ENCODE measurements at places on chromosomes 16 and 17. TPM values are rescaled to one million over a fixed set of nuclear protein-coding genes. Genes with fewer than 3 reads are reported as not detected.

Gene ANKRD40CL
- total RNA-seq = not detected

Gene TEX19
- total RNA-seq = 0.23 TPM

Gene RNF43
- total RNA-seq = 2.0 TPM

Gene ASPA
- not detected for total RNA-seq

Gene FBXO39
- total RNA-seq = not detected

Gene CCL23
- not detected for total RNA-seq

Gene HS3ST3B1
- 57.0 TPM for total RNA-seq

DNA sequence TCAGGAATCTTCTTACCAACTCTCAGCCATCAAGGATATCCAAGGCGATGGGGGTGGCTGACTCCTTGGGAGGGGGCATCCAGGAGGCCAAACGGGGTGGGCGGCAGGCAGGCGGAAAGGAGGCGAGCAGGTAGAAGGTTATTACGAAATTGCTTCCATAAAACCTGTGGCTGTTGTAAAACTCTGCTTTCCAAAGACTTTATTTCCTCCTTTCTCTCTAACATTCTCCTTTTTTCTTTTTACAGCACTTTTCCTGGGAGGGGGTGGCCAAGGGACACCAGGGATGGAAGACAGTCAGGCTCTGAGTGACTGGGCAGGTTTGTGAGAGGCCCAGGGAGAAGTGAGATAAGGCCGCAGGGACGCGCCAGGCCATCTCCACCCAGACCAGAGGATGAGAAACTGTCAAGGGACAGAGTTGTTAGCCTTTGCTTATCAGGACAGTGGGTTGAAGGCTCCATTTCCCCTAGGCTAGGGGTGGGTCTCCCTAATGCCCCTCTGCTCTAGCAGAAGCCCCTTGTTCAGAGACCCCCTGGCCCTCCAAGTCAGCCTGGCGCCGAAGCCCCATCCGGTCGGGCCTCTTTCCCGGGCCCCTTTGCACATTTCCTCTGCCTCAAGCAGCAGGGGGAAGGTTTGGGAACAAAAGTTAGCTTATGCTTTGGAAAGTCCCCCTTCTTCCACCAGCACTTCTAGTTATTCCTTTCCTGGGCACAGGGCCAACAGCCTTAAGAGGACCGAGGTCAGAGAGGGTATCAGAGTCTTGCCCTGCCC, 5.0 kb upstream of the HOXB9 start:
- DNase-seq = no peak

DNA sequence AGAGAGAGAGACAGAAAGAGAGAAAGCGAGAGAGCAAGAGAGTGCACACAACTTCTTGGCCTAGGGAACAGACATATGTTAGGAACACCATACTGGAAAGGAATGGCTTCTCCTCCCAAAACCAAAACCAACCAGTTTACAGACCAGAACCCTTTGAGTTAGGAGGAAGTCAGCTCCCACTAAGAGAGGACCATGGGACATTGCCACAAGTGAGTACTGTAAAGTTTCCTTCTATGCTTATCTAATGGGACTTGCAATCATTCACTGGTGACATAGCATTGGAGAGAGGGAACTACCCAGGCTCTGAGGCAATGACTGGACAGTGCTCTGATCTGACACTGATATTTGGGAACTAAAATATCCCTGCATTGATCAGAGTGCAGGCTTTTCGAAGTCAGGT, 32.4 kb downstream of the TBC1D3B start:
- DNase-seq = no peak

GRCh38 chr17:38742411-38743308, 5.5 kb downstream of the PCGF2 start:
- DNase-seq = no peak

DNA sequence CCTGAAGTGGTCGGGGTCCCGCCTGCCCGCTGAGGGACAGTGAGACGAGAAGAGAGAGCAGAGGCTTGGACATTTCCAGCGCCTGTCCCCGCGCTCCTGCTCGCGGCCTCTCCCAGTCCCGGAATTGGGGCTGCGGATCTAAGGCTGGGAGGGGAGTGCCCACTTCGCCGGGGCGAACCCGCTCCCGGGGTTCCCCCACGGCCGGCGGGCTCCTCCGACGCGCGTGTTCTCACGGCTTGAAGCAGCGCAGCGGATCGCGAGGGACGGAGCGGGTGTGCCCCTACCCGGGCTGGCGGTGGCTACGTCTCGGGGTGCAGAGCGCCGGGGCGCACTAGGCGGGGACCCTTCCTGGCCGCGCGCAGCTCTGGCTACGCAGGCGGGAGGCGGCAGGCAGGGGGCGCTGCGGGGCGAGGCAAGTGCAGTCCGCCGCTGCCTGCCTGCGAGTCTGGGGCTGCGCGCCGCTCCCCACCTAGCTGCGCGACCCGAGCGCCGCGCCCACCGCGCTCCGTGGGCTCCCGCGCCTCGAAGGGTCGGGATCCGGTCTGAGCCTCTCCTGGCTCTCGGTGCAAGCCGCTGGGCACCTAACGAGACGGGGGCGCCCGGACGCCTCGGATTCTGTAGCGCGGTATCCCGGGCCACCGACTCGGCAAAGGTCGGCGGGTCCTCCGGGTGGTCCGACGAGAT, 1.2 kb downstream of the NGFR start:
- peak; percentile 88 for DNase-seq

DNA sequence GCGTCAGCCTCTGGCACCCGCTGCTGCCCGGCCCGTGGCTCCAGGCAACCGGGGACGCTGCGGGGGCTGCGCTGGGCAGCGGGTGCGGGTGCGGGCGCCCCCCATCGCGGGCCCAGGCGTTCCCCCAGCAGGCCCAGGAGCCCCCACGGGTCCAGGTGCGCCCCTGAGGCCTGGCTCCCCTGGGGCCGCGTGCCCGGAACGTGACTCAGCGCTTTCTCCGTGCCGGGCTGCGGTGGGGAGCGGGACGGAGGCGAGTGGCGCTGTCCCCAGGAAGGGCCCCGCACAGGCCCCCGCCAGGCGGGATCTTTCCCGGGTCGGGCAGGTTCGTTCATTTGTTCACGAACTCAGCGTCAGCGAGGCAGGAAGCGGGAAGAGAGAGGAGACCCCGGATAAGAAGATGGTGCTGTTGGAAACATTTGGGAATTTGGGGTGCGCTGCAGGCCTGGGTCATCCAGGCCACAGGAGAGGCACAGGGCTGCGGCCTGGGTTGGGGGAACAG, 18.4 kb upstream of the EXOC7 start:
- no peak for DNase-seq

DNA sequence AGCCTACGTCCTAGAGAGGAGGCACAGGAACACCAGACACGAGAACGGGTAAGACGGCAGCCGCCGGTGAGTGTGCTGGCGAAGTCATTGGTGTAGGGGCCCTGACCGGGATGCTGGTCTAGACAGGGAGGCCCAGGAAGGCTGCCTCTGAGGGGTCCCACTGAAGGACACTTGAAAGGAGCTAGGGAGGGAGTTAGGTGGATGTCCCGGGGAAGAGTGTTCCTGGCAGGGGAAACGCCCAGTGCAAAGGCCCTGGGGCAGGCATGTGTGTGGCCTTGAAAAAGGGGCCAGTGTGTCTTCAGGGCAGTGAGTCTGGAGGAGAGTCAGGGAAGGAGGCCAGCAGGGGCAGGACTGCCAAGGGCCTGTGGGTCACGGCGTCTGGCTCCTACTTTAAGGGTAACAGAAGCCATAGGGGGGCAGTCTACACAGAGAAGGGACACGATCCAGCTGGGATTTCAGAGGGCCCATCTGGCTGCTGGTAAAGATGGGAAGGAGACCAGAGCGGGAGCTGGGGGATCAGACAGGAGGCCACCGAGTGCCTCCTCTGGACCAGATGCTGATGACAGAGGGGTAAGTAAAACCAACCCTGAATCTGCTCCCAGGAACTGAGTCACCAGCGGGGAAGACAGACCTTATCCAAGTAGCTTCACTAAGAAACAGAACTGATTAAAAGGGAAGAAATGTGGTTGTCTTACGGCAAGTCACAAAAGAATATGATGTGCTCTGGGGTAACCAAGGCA, 115.9 kb downstream of the LITAF start:
- no peak for DNase-seq

DNA sequence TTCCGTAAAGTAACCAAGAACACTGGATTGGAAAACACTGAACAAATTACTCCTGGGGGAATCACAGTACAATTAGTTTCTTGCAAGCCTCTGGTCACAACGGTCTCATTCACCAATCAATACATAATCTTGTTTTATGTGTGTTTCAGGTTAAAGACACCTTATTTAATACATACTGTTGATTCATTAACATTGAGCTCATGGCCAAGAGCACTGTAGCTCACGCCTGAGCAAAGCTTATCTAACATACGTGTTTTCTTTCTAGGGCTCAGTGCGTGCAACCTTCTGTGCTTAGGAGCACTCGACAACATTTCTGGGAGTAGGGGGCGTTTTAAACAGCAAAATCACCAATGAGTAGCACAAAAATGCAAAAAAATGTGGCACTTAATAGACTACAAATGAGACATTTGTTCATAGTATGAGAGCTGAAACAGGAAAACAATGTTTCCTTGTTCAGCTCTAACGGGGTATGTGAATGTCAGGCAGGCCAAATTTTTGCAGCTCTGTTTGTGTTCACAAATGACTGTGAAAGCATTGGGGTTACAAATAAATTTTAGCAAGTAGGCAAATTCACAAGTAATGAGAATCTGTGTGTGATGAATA, 206.2 kb downstream of the CNTNAP4 start:
- no peak for DNase-seq

DNA sequence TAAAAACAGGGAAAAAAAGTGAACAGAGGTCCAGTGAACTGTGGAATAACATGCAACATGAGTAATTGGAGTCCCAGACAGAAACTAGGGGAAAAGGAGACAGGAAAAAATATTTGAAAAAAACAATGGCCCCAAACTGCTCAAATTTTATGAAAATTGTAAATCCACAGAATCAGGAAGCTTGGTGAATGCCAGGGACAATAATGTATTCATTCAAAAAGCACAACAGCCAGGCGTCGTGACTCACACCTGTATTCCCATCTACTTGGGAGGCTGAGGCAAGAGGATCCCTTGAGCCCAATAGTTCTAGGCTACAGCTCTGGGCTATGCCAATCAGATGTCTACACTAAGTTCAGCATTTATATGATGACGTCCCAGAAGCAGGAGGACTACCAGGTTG, 23.7 kb downstream of the NCOR1 start:
- DNase-seq = no peak

DNA sequence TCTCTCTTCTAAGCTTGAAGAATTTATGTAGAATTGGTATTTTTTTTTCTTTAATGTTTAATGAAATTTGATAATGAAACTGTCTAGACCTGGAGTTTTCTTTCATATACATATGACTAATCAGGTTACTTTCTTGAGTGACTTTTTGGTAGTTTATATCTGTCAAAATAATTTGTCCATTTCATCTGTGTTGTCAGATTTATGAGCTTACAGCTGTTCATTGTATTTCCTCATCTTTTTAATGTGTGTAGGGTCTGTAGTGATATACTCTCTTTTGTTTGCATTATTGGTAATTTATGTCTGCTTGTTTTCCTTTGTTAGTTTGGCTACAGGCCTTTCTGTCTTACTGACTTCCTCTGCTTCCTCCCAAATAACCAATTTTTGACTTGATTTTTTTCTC, 55.7 kb downstream of the TAOK1 start:
- DNase-seq = no peak

DNA sequence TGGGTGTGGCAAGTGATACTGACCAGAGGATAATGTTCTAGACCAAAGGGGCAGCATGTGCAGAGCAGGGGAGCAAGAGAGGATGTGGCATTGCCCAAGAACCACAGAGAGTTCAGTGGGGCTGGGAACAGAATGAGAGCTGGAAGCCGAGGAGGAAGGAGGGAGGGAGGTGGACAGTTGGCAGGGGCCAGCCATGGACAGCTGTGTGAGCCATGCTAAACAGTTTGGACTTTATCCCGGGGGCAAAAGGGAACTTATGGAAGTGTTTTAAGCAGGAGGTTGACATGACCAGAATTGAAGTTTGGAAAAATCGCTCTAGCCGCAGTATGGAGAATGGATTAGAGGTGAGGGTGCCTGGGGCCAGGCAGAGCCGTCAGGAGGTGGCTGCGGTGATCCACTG, 29.4 kb upstream of the TMEM132E start:
- DNase-seq = no peak

DNA sequence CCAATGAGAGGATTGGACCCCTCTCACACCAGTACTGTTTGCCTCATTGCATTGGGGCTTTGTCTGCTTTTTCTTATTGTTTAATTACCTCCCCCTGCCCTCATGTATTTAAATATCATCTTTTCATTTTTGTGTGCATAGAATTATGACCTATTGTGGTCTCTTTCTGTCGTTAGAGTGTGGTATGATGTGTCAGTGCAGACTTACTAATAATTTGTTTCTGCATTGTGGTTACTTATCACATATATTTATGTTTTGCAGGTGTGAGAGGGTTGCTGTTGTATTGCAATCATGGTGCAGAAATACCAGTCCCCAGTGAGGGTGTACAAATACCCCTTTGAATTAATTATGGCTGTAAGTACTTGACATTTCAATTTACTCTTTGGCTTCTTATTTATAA, 2.5 kb downstream of the SEC14L1 start:
- DNase-seq = no peak

GRCh38 chr16:86692426-86692825, 114.1 kb downstream of the FOXL1 start:
- DNase-seq = no peak

DNA sequence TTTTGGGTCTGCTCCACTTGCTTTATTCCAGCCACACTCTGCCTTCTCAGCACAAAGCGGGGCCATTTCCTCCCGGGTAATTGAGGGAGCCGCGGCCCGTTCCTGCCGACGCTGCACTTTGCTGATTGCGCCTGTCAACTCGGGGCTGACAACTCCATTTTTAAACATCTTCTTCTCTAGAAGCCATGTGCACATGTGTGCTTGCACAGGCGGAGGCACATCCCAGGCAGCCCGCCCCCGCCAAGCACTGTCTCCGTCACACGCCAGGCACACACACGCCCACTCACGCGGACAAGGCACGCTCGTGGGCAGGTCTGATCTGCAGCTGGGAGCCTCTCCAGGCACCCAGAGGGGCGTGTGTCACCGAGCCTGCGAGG, 63.2 kb downstream of the ENGASE start:
- no peak for DNase-seq

DNA sequence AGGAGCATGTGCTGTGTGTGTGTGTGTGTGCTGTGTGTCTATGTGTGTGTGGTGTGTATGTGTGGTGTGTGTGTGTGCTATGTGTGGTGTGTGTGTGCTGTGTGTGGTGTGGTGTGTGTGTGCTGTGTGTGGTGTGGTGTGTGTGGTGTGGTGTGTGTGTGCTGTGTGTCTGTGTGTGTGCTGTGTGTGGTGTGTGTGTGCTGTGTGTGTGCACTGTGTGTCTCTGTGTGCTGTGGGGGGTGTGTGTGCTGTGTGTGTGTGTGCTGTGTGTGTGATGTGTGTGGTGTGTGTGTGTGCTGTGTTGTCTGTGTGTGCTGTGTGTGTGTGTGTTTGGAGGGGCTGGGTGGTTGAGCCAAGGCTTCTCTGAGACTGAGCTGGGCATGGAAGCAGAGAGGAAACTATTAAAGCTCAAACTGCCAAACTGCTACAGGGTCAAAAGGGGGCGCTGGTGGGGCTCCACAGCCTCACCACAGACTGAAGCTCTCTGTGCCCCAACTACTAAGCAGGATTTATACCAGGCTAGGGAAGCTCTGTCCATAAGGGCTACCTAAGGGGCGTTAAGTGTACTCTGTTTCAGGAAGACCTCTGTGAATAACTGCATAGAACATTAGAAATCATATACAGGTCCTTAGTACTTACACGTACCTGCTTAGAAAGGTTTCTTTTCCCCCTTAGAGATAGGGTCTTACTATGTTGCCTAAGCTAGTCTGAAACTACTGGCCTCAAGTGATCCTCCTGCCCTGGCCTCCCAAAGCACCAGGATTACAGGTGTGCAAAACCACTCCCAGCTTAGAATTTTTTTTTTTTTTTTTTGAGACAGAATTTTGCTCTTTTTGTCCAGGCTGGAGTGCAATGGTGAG, 27.8 kb upstream of the GHDC start:
- peak; percentile 22 for DNase-seq

Measured in neural crest cell (in vitro differentiated cells).